ENCODE measurements at places on chromosomes 5 and 9. TPM values are rescaled to one million over a fixed set of nuclear protein-coding genes. Genes with fewer than 3 reads are reported as not detected.

GRCh38 chr9:130173666-130173983 lies 1.4 kb downstream of the NCS1 start:
- no peak for DNase-seq

Gene IQGAP2
- not detected for total RNA-seq

DNA sequence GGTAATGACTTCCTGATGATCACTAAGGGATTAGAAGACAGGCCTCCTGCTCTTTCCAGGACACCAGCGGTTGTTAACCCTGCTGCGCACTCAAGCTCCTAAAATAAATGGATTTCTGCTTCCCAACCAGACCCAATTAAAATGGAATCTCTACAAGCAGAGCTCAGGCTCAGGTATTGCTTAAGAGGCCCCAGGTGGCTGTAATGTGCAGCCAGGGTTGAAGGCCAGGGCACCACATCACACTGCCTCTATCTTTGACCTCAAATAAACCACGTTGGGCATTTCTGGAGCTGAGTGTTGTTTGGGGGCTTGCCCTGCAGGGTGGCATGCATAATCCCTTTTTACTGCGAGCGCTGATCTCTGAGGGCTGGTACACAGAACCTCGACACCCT lies 108.0 kb downstream of the FBXO38 start:
- no peak for DNase-seq

GRCh38 chr9:78811622-78812276 lies 514.8 kb downstream of the PSAT1 start:
- no peak for DNase-seq

All from bronchial epithelial cell (primary cell).